Stimulated activated CD8-positive, alpha-beta memory T cell treated with anti-CD3 and anti-CD28 coated beads, Interleukin-15, amount 100 ng/mL, for 4 hours (primary cell): ENCODE measurements at places on chromosomes 12 and 14.

- DNase-seq, result no peak
Observed at GRCh38 chr12:79296133-79296532, 394.6 kb downstream of the PAWR start.

- DNase-seq, result no peak
Observed at GRCh38 chr12:4015225-4016091, 142.3 kb upstream of the PARP11 start.

DNA sequence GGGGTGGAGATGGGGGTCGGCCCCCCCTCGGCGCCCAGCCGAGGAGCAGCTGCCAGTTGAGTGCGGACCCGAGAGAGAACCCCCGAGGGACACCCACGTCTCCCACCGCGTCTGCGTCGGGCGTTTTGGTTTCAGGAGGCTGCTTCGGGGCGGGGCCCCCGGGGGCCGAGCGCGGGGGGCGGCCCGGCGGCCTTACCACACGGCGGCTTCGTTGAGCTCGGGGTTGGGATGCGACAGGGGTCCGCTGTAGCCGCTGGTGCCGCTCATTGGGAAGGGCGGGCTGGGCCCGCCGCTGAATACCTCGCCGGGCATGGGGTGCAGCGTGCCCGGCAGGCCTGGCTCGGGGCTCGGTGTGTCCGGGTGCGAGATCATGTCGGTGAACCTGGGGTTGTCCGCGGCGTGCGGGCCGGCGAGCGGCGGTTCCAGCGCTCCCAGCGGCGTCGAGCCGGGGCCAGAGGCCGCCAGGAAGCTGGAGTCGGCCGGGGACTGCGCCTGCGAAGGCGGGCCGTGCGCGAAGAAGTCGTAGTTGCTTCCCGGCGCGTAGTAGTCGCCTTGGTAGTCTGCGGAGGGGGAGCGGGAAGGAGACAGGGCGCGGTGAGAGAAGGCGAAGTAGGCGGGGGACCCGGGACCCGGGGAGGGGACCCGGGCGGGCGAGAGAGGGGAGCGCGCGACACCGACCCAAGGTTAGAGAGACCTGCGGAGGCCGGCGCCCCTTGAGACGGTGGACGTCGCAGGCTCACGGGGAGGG lies 8.5 kb downstream of the LHX5 start:
- no peak for DNase-seq

DNA sequence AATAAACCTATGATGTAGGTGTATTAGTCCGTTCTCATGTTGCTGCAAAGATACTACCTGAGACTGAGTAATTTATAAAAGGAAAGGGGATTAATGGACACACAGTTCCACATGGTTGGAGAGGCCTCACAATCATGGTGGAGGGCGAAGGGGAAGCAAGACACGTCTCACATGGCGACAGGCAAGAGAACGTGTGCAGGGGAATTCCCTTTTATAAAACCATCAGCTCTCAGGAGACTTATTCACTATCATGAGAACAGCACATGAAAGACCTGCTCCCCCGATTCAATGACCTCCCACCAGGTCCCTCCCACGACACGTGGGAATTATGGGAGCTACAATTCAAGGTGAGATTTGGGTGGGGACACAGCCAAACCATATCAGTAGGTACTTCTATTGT lies 58.7 kb upstream of the DICER1 start:
- no peak for DNase-seq

DNA sequence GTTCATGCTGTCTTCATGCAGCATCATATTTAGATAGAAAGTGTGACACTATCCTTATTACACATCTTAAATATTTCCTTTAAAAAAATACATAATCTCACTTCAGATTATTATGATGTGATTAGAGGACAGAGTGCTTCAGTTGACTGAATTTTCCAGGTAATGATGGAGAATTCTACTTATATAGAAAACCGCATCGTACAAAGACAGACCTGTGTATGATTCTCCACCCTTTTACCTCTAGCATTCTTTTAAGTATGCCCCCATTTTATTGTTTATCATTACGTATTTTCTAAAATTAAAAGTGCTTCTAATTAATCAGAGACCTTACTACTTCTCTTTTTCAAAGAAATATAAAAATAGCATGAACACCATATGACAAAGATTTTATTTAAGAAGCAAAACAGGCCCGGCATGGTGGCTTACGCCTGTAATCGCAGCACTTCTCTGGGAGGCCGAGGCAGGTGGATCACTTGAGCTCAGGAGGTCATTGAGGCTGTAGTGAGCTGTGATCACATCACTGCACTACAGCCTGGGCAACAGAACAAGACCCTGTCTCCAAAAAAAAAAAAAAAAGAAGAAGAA lies 13.9 kb downstream of the RPS6KA5 start:
- DNase-seq, result no peak

GRCh38 chr14:79602045-79602444 lies 609.3 kb downstream of the DIO2 start:
- DNase-seq, result no peak

DNA sequence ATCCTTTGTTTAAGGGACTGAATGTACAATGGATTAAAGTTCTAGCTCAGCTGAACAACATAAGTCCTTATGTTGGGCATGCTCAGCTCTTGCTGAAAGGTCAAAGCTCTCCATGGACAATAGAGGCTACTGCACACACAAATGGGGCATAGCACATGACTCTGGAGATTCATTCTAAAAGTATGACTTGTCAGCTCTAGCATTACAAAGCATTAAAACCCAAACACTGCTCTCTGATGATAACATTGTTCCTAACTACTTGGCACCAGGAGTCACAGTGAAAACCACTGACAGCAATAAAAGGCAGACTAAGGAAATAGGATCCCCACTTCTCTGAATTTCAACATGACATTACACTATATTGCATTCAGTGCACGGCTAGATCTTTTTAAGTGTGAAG lies 21.9 kb upstream of the FSCB start:
- DNase-seq, result no peak

DNA sequence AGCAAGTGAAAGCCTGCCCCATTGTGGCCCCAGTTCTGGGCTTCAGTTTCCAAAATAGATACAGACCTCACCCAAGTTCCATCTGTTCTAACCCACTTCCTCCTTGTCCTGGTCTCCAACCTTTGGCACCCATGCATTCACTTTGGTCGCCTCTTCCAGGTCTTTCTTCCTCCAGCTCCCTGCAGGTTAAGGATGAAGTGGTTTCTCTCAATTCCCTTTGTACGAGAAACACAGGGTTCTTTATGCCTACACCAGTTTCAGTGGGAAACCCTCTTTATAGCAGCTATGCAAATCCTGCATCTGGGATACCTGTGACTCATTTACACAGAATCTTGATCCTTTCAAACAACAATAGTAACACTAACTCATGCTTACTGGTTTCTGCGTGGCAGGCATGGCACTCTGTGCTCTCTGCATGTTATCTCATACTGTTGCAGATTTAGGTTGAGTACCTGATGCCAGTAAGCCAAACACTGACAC lies 110.6 kb upstream of the AMIGO2 start:
- DNase-seq, result no peak

DNA sequence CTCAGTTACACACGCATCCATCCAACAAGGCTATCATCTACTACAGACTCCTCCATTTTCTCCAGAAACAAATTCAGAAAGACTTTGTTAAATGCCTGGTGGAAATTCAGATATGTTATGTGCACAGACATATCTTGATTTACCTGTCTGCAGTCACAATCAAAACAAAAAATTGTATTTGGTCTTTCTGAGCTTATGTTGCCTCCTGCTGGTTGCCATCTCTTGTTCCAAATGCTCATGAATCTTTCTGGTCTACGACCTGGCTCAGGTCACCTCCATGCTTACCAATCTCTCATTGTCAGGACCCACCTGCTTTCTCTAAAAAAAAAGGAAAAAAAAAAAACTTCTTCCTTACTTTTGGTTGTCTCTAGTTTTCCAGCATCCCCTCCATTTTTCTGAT lies 169.2 kb upstream of the PLXNC1 start:
- DNase-seq, result no peak

DNA sequence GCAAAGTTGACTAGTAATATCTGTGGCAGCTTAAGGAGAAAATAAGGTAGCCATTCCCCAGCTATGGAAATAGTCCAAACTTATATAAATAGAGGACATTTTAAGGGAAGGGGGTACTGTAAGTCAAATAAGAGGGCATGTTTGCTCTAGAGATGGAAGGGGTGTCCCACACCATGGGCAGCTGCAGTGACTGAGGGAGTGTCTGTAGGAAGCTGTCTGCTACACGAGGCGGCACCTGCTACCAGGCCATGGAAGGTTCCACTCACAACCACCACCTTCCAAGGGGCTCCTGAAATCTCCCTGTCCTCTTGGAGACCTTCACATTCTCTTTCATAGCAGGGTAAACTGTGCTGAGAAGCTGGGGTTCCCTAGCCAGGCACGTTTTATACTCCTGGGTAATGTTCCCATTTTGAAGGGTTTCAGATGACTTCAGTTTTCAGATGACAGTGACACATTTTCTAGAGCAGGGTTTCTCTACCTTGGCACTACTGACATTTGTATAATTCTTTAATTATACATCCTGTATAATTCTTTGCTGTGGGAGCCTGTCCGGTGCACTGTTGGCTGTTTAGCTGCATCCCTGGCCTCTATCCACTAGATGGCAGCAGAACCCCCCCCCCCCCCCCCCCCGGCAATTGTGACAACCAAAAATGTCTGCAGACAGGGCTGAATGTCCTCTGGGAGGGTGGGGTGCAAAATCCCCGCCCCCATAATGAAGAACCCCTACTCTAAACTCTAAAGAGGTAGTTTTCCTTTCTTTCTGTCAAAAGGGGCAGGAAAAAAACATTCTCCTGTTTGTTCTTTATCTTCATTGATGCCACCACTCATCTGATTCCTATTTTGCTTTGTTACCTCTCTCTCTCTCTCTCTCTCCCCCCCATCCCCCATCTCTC lies 11.6 kb upstream of the SMCO2 start:
- no peak for DNase-seq

DNA sequence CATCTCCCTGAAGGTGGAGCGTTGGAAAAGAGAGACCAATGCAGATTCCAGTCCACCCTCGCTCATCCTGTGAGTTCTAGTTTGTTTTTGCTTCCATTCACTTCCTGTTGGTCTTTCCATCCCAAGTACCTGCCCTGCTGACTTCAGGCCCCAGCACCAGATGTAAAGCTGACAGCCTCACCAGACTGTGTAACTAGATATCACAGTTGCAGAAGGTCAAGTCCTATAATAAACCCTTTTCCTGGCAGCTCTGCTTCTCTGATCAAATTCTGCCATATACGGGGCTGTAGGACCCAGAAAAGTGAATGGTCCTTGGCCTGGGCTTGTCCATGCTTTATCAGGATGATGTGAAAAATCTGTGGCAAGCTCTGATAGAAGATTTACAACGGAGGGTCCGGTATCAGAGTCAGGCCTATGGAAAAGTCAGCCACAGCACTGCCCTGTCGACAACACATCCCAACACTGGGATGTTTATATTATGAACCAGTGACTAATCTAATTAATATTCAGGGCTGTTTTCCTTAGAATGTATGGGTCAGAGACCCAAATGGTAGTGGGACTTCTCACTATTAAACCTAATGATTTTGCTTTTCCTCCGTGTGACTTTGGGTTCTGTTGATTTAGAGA lies 42.1 kb downstream of the CCDC175 start:
- no peak for DNase-seq

DNA sequence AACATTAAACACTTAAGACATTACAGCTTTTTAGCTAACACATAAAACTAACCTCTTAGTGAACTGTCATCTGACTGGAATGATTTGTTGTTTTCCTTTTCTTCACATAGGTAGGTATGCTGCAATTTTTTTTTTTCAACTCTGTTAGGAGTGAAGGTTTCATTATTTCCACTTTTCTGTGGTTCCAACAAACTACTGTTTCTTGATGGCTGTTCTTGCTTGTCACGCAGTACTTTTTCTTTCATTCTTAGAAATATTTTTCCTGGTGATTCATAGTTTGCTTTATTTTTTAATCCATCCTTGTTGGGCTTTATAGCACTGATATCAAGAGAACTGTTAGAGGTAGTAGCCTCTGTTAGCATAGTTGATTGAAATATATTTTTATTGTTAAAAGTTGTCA lies 6.3 kb downstream of the MIS18BP1 start:
- DNase-seq, result no peak

DNA sequence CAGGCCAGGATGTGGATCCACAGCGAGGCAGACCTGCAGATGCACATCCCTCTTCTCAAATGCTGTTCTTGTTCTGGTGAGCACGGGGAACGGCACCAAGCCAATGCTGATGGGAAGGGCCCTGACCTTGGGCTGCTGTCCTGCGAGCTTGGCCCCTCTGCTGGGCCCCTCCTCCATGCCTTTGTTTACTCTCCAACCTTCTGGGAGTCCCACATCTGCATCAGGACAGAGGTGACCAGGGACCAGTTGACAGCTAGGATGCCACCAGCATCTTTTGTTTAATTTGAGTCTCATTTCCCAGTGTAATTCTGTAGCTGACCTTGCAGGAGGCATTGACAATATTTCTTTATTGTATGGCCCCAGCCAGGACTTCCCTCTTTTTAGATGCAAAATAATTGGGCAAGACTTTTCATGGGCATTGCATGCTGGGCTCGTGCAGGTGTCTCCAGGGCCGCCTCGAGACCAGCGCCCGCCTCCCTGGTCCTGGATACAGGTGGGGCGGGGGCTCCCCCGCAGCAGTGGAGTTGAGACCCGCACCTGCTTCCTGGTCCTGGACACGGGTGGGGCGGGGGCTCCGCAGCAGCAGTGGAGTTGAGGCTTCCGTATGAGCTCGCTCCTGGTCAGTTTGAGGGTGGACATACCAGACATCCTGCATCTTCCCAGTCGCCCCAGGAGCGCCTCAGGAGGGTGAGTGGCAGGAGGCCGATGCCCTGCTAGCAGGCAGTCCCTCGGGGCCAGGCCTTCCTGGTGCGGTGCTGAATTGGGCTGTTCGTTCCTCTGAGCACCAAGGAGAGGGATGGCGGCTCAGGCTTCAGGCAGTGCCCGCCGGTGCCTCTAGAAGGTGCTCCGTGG lies 11.4 kb downstream of the PACS2 start:
- DNase-seq, result no peak

GRCh38 chr12:229441-230191 lies 15.7 kb upstream of the SLC6A12 start:
- no peak for DNase-seq

- DNase-seq, result no peak
Observed at GRCh38 chr12:120118321-120119061, 1.9 kb upstream of the RAB35 start.

GRCh38 chr14:89504091-89504490 lies 87.1 kb upstream of the FOXN3 start:
- DNase-seq, result no peak

DNA sequence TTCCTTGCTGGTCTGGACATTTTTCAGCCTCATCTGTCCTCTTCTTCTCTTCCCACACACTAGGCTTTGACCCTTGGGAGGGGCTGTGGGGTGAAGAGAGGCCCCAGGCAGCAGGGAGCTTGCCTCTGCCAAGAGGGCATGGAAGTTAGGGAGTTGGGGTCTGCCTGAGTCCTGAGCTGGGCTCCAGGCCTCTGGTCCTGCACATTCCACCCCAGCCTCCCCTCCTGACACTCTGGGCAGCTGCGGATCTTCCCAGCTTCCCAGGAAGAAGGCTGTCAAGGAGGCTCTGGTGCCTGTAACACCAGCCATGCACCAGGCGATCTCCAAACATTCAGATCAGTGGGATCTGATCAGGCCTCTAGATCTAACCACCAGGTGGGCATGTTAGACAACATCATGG lies 169.1 kb upstream of the PRMT8 start:
- DNase-seq, result no peak
